ENCODE measurements at places on chromosomes 1 and 21. TPM values are rescaled to one million over a fixed set of nuclear protein-coding genes. Genes with fewer than 3 reads are reported as not detected.

The CHIA gene
- total RNA-seq, result not detected

The KIRREL1 gene
- not detected for total RNA-seq

The FMOD gene
- total RNA-seq, result 0.13 TPM

The CRNN gene
- not detected for total RNA-seq

The VAV3 gene
- 13.4 TPM for total RNA-seq

- no peak for DNase-seq
Observed at GRCh38 chr1:182244451-182244850, 147.1 kb downstream of the GLUL start.

- DNase-seq, result no peak
Observed at GRCh38 chr1:53733975-53734649, 4.9 kb downstream of the GLIS1 start.

DNA sequence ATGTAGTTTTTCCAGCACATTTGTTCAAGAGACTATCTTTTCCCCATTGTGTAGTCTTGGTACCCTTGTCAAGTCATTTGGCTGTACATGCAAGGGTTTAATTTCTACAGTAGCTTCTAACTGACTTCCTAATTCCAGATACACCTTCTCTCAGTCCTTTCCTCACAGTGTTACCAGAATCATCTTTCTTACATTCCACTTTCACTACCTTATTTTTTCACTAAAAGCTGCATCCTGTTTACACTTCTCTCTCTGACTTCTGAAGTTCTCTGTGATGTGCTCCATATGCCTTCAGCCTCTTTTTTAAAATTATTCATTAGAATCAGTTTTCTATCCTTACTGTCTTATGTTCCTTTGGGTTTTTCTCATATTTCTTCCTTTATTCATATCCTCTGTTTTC, 57.1 kb upstream of the RWDD3 start:
- DNase-seq, result no peak
